ENCODE measurements at places on chromosomes 1 and 21.

- no peak for DNase-seq
These were observed 107.5 kb downstream of the PCNX2 start for GRCh38 chr1:233188061-233188460.

GRCh38 chr1:240823357-240823756 lies 211.4 kb upstream of the GREM2 start:
- DNase-seq = no peak

- DNase-seq = no peak
These were observed 83.1 kb downstream of the DESI2 start for GRCh38 chr1:244735876-244736561.

- no peak for DNase-seq
These were observed 30.2 kb downstream of the RAB3B start for GRCh38 chr1:51960262-51960661.

- no peak for DNase-seq
These were observed 24.8 kb downstream of the RAB4A start for GRCh38 chr1:229295745-229296144.

DNA sequence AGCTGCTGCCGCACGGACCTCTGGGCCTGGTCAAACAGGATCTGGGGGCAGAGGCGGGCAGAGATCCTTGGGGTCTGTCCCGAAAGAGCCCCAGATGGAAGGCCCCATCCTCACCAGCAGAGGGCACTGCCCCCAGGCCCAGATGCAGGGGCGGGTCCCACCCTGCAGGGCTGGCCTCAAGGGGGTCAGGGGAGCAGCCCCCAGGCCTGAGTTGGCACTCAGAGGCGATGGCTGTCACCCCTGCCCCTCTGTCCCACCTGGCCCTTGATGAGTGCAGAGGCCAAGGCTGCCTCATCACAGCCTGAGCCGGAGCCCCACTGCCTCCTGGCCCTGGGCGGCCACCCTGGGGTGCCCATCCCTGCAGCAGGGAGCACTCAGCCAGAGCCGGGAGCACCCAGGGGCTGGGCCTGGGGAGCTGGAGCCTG lies 5.7 kb downstream of the ACAP3 start:
- DNase-seq = no peak

GRCh38 chr1:209882942-209883340 lies 55.1 kb upstream of the SYT14 start:
- DNase-seq = no peak

GRCh38 chr1:6434186-6434585 lies 9.6 kb downstream of the ESPN start:
- no peak for DNase-seq

DNA sequence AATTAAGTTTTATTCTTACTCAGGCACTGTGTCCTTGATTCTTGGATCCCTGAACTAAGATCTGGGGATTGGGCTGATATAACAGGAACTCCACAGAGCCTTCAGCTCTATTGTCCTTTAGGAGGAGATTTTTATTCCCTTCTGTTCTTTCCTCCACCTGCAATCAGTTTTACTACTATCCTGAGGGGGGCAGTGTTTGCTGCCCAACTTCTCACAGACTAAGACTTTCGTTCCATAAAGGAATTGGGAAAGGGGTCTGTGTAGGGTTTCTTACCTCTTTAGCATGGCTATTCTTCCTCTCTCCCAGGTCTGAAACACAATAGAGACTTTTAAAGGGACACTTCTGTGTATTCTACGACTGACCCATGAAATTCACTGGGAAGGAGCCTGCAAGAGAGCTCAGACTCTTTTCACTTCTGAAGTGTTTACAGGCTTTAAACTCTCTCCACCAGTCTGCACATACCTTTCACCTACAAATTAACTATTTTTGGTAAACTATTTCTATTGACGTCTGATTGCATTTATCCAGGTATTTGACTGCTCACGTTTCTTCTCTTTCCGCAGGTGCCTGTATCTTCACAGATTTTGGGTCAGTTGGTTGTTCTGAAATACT lies 103.3 kb upstream of the DEPDC1 start:
- no peak for DNase-seq

DNA sequence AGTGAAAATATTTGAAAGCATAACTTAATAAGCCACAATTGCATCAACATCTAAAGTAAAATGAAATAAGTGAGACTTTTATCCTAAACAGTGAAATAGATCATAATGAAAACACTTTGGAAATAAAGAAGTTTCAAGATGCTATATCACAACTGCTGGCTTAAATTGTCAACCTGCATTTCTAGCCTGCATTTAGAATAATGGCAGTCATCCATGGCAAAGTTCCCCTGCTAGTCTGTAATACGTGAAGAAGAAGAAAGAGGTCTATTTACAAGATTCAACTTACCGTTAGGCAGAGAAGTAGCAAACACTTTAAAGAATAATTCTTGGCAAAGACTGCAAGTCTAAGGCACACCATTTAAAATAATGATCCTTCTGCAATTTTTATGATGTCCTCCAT lies 133.6 kb downstream of the DPYD start:
- DNase-seq = no peak

- no peak for DNase-seq
These were observed 19.2 kb upstream of the DPH5 start for GRCh38 chr1:101044749-101045148.

DNA sequence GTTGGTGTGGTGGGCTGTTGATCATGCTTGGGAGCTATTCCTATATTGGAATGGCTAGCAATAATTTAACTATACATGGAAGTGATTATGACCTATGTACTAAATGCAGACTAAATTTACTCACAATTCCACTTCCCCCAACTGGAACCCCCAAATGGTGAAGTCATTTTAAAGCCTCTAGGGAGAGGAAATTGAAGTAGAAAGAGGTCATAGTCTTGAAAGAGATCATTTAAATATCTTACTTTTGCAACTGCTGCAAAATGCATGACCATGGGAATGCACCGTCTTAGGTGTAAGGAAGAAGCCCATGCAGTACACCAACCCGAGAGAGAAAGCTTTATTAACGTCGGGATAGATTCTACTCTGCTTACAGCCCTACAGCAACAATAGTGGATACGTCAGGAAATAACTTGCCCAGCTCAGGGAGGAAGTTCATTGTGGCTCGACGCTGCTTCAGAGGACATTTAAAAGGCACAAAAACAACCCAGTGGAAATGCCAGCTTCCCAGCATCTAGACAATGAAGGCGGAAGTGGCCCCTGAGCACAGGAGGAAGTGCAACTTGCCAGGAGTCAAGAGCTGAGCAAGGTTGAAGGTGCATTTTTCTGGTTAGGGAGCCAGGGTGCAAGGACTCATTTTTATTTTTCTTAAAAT lies 26.5 kb downstream of the CYYR1 start:
- DNase-seq = no peak

DNA sequence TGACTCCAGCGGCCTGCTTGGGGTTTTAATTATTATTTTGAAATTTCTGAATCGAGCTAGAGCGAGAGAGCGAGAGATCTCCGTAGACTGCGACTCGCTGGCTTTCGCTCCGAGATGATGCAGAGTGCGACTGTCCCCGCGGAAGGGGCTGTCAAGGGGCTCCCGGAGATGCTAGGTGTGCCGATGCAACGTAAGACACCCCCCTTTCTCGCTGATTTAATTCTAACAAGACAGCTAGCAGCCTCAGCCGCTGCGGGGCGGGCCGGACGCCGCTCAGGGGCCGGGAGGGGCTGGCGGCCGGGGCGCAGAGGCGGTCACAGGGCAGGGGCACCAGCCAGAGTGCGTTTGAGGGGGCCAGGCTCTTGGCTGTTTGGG lies 339 bp downstream of the LHX4 start:
- DNase-seq = peak; percentile 66

DNA sequence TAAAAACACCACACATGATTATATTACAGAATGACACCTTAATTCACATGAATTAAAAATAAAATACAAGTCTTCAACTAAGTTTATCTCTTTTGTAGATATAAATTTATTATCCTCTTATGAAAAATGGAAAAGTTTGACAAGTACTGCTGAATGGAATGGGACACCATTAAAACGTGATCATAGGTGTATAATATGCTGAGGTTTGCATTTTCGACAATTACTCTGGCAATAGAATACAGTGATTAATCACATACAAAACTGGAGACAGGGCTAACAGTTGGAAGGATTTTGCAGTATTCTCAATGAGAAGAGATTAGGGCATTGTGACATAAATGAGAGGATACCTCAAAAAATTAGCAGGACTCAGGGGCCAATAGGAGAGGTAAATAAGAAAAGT lies 17.1 kb upstream of the PLPPR4 start:
- DNase-seq = no peak

DNA sequence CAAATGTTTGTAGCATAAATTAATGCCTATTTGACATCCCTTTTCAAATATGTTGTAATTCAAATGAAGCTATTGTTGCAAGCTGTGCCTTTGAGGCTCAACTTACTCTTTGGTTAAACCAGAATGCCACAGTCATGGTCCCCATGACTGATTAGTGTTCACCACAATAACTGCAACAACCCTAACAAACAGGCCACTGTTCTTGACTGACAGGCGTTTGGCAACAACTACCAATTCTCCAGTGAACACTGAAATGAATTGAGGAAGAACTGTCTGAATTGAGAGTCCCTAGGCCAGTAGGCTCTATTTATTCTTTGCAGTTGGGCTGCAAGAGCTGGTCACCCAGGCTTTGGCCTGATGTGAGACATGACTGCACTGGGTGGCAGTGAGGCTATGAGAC lies 6.6 kb upstream of the TMEM167B start:
- no peak for DNase-seq

GRCh38 chr1:169360415-169360814 lies 7.2 kb downstream of the NME7 start:
- DNase-seq = no peak

- no peak for DNase-seq
These were observed 30.5 kb downstream of the KCNC4 start for GRCh38 chr1:110240476-110241210.

DNA sequence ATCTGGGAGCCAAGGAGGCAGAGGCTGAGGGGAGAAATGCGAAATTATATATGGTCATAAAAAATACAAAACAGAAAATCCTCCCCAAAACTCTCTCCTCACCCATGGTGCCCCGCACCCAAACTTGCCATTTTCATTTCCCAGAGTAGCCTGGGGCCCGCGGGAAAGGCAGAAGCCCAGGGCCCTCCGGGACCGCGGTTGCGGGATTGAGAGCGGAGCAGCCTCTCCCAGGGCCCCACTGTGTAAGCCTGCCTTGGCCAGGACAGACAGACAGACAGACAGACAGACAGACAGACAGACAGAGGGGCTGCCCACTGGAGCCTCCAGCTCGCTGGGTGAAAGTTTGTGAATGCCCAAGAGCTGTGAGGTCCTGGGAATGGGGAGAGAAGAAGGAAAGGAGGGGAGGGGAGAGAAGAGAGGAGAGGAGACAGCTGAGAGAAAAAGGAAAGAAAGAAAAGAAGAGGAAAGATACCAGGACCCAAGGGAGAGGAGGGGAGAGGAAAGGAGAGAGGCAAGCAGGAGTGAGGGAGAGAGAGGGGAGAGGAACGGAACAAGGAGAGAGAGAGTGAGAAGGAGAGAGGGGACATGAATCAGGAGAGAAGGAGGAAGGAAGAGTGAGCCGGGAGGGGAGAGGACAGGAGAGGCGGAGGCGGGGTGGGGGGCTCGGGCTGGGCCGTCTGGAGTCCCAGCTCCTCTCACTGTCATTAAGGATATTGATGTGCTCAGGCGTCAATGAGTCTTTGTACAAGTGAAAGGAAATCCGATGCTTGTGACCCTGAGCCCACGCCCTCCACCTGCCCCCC lies 69.3 kb upstream of the CASZ1 start:
- DNase-seq = no peak

DNA sequence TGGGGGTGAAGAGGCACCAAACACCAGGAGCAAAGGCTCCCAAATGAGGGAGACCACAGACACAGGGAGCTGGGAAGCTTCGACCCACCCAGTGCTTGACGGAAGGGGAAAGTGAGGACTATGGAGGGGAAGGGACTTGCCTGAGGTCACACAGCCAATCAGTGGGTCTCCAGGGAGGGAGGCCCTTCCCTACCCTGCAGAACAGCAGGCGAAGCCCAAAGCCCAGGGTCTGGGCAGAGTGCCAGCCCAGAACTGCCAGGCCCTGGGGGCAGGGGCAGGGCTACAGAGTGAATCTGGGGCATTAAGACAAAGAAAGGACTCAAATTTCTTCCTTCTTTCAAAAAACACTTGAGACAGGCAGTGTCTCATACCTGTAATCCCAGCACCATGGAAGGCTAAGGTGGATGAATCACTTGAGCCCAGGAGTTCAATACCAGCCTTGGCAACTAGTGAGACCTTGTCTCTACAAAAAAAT lies 45.5 kb upstream of the ECE1 start:
- DNase-seq = no peak

GRCh38 chr1:184036517-184036949 lies 995 bp downstream of the COLGALT2 start:
- peak; percentile 59 for DNase-seq

DNA sequence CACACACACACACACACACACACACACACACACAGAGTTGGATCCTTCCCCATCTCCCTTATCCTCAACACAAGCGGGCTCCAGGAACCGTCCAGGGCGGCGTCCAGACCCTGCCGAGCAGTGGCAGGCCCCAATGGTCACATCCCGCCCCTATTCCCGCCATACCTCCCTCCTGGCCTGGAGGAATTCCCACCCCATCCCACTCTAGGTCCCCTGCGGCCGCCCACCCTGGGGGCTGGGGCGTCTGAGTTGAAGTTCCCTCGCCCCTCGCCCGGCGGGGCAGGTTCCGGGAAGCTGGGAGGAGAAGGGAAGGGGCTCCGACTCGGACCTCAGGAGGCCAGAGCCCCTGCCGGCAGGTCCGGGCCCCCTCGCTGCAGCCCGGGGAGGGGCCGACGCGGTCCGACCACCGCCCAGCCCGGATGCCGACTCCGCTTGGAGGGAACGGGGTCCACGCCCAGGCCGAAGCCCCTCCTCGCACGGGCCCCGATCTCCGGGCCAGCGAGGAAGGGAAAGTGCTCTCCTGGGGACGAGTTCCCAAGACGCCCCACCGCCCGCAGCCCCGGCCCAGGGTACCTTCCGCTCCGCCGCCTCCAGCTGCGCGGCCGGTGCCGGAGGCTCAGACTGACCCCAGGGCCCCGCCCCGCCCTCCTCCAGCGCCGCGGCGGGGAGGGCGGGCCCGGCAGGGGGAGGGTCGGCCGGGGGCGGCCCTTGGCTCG lies at the start of gene RHOC:
TSS of gene RHOC (minus strand) at position 623 of the 716 bp plus-strand sequence. CDS start 3,328 bp downstream, outside the sequence.
- DNase-seq = peak; percentile 71

GRCh38 chr1:66446261-66447001 lies 87.5 kb upstream of the SGIP1 start:
- DNase-seq = no peak

Data from activated CD8-positive, alpha-beta memory T cell treated with anti-CD3 and anti-CD28 coated beads, Interleukin-2, amount 50 U/mL, for 48 hours (primary cell).